ENCODE measurements at places on chromosomes 5 and 9.
A peak's percentile ranks its signal among the peaks of the same experiment; 100 is the strongest.

GRCh38 chr9:138042640-138043039, 165.1 kb downstream of the CACNA1B start:
- no peak for DNase-seq

- peak; percentile 41 for DNase-seq
Observed at GRCh38 chr5:6328173-6328572, 50.2 kb downstream of the MED10 start.

DNA sequence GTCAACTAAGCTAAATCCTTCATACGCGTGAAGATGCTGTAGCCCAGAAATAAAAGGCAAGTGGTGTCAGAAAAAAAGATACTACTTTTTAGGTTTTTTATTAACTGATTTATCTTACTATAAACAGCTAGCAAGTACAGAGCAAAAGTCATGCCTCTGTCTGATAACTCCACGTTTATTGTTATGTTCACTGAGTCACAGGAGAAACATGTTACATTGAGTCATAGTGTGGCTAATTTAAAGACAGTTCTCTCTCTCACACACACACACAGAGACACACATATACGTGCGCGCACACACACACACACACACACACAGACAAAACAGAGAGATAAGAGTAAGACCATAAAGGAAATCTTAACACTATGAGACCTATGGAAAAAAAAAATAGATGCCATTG, 770.0 kb upstream of the CDH10 start:
- DNase-seq = peak; percentile 50

GRCh38 chr9:129240581-129241211, 62.6 kb upstream of the IER5L start:
- DNase-seq = no peak

DNA sequence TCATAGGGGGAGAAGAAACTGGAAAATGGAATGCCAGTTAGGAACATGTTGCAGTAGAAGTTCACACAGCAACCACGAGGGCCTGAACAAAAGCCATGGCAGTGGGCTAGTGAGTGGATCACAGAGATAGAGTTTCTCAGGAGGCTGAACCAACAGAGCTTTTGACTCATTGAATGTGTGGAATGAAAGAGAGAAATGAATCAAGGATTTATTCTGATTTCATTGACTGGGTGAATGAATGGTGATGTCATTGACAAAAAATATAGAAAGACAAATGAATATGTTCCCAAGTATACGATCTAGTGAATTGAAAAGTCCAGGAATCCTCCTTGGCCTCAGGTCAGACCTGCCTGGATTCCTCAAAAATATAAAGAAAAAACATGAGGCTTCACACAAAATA, 99.2 kb downstream of the ZNF462 start:
- no peak for DNase-seq

DNA sequence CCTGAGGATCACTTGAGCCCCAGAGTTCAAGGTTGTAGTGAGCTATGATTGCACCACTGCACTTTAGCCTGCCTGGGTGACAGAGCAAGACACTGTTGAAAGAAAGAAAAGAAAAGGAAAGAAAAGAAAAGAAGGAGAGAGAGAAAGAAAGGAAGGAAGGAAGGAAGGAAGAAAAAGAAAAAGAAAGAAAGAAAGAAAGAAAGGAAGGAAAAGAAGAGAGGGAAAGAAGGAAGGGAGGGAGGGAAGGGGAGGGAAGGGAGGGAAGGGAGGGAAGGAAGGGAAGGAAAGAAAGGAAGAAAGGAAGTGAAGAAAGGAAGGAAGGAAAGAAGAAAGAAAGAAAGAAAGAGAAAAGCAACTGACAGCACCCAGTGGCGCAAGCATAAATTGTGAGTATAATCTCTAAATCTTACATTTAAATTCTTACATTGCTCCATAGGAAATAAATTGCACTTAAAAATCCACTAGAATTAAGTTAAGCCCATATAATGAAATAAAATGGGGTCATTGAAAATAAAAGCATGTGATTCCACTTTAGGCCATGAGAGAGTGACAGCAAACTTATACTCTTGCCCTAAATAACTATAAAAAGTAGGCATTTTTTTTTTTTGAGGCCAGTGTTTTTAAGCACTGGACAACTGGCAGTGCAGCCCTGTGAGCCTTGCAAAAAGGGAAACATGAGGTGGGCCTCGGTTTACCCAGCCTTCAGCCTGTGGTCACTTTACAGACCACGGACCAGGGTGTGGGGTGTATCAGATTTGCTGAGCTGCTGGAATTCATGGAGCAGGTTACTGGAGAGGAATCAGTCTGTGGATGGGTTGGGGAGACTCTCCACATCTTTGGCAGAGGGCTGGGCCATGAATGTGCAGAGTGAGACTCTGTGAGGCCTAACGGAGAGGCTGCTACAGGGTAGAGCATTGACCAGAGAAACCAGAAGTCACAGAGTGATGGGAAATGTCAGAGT, 175.5 kb downstream of the TTLL11 start:
- DNase-seq = no peak

- DNase-seq = peak; percentile 18
Observed at GRCh38 chr9:5629312-5630080, 589 bp downstream of the RIC1 start.

- DNase-seq = no peak
Observed at GRCh38 chr5:158940977-158941376, 158.7 kb downstream of the EBF1 start.

- no peak for DNase-seq
Observed at GRCh38 chr5:109931049-109931780, 241.5 kb downstream of the MAN2A1 start.

GRCh38 chr5:55925181-55925580, 69.6 kb downstream of the IL6ST start:
- DNase-seq = no peak

DNA sequence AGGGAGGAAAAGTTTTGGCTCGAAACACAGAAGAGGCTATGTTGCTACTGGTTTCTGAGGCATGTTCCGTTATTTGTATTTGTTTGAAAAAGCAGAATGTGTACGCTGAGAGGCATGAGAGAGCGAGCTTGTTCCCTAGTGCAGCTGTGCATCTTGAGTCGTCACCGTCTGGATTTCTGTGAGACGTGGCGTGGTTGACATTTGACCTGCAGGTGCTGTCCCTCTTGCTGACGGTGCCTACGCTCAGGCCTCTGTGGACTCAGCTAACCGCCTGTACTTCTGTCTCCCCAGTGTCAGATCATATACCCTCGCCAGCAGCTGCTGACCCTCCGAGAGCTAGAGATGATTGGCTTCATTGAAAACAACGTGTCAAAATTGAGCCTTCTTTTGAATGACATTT, 21.5 kb downstream of the TRIP13 start:
- DNase-seq = no peak

DNA sequence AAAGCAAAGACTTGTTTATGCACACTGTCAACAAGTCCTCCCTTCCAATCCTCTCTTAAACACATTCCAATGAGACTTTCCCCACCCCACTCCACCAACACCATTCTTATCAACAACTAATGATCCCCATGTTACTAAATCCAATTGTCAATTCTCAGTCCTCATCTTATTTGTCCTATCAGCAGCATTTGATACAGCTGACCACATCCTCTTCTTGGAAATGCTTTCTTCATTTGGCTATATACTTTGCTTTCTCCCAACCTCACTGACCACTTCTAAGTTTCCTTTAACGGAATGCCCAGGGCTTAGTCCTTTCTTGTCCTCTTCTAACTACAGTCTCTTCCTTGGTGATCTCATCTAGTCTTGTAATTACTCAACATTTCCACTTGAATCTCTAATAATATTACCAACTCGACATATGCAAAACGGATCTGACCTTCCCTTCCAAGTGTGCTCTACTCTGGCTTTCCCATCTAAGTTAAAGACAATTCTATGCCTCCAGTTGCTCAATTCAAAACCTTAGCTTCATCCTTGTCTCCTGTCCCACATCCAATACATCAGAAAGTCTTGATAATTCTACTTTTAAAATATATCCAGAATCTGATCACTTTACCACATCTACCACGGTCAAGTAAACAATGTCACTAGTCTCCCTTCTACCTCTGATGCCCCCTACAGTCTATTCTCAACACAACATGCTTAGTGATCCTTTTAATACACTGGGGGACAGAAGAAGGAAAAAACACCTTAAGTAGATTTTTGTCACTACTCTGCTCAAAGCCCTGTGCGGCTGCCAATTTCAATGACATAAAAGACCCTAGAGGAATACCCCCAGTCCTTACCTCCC, 25.5 kb downstream of the AGTPBP1 start:
- no peak for DNase-seq

- DNase-seq = peak; percentile 44
Observed at GRCh38 chr9:92275541-92275940, 18.0 kb downstream of the IARS1 start.

GRCh38 chr5:107296572-107296971, 374.2 kb downstream of the EFNA5 start:
- DNase-seq = no peak

DNA sequence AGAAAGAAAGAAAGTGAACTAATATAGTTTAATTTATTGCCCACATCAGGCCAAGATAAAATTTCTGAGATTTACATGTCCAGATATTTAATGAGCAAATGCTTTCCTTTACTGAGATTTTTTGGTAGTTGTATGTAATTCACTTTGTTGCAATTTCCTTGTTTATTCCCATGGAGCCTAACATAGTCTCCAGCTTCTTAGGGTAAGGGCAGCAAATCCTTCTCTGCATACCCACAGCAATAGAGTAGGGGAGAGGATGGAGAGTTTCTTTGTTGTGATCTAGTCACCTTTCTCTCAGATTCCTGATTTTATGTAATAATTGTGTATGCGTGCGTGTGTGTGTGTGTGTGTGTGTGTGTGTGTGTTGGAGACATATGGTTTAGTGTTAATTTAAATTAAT, 51.6 kb upstream of the DPYSL3 start:
- DNase-seq = no peak

DNA sequence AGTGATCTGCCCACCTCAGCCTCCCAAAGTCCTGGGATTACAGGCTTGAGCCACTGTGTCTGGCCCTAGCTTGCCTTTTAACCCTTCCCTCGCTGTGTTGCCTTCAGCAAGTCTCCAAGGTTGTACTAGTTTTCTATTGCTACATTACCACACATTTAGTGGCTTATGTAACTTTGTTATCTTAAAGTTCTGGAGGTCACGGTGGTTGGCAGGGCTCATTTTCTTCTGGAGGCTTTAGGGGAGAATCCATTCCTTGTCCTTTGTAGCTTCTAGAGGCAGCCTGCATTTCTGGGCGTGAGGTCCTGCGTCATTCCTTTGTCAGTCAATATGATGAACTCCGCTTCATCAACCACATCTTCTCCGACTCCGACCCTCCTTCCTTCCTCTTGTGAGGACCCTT, 2.9 kb upstream of the PRRC2B start:
- no peak for DNase-seq

- DNase-seq = peak; percentile 14
Observed at GRCh38 chr9:121169094-121169601, 32.5 kb downstream of the RAB14 start.

DNA sequence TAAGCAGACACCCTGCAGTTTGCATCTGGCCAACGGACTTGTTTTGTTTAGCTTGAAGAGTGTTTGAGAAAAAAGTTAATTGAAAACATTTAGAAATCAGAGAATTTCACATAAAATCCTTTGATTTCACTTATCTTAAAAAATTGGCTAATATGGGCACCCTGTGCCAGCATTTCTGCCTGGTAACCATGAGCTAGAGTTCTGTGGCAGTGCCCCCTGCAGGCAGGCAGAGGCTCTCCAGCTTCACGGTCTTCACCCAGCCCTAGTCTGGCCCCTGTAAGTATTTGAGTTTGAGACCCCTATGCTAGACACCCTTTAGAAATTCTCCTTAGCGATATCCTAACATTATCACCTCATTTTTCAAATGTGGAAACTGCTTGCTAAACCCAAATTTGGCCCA, 18.8 kb upstream of the FANCC start:
- no peak for DNase-seq

DNA sequence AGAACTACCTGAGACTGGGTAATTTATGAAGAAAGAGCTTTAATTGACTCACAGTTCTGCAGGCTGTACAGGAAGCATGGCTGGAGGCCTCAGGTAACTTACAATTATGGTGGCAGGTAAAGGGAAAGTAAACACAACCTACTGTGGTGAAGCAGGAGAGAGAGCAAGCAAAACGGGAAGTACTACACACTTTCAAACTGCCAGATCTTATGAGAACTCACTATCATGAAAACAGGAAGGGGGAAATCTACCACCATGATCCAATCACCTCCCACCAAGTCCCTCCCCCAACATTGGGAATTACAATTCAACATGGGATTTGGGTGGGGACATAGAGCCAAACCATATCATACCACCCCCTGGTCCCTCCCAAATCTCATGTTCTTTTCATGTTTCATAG, 58.7 kb upstream of the GPR151 start:
- no peak for DNase-seq

GRCh38 chr5:15797116-15797515, 297.1 kb downstream of the FBXL7 start:
- no peak for DNase-seq

DNA sequence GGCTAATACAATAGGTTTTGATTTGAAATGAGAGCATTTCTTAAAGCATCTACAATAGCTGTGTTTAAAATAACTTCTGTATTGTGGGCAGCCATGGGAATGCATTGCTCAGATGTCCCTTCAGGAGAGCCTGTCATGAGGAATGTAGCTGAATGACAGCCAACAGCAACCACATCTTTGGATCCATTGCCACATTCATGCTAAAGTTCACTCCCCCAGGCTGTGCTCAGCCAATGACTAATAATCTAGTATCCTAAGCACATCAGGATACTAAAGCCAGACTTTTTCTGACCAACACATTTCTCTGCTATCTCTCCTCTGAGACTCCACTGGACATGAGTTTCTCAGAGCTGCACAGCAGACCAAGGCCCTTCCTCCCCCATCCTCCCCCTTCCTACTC, 45.5 kb downstream of the HTR1A start:
- peak; percentile 2 for DNase-seq

DNA sequence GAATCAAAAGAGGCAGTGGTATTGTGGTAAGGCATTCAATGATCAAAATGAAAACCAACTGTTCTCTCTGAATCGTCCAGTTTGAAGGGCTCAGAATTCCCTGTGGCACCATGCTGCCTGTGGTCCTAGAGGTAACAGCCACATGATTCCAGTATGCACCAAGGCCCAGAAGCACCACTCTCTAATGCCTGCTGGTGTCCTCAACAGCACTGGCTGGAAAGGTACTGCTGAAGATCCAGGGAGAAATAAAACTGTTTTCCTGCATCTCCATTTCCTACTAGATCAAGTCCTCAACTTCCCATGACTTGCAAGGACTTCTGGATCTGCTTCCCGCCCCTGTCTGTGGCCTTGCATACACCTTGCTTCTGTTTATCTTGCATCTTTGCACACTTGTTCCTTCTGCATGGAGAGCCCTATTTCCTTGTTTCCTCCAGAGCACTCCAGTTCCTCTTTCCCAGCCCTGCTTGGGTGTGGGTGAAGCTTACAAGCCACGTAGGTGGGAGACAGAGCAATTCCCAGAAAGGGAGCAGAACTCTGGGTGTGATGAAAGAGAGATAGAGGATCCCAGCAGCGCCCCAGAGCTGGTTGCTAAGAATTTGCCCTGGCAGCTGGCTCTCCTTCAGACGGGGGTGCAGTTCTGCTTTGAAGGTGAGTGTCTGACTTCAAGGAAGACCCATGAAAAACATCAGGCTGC, 41.0 kb upstream of the EQTN start:
- DNase-seq = no peak

Measured in RWPE1 (cell line).